ENCODE measurements at places on chromosomes 1 and 21.
A peak's percentile ranks its signal among the peaks of the same experiment; 100 is the strongest.

DNA sequence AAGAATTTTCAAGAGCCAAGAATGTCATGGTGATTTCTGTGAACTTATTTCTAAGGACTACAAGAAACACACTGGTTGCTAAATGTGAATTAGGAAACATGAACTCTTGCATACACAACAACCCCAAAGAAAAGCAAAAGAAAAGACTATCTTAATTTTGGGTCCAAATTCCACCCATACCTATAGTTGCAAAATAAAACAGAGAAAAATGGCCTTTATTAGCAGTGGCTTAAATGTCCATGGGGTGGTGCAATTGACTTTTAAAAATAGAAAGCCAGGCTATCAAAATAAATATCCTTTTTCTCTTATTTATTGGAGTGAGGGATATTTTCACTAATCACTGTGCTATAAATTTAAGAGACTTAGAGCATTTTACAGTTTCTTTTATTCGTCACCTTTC, 80.9 kb upstream of the DPYD start:
- DNase-seq: no peak

DNA sequence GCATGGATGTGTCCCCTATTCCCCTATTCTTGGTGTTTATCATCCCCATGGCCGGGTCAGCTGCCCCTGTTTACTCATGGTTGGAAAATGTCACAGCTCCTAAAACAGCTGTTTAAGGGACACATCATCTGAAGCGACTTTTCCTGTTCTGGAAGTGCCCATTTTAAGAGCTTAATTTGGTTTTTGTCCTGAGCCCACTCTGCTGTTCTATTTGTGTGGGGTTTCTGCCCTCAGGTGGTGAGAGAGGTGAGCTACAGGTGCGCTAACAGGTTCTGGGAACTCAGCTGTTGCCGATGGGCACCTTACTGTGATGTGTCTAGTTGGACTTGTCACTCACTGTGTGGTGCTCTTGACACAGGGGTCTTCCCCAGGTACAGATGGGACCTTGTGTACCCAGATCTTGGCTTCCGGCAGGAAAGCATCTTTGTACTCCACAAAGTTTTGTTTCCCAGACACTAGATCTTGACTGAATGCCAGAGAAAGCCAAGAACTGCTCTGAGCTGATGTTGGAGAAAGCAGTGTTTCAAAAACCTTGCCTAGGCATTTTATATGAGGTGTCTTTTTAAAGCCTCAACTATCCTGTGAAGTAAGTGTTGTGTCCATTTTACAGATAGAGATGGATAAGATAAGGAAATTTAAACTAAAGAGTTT, 59.0 kb upstream of the CD1D start:
- peak; percentile 20 for DNase-seq

- no peak for DNase-seq
These were observed 44.4 kb downstream of the TRMT1L start for GRCh38 chr1:185112356-185112755.

DNA sequence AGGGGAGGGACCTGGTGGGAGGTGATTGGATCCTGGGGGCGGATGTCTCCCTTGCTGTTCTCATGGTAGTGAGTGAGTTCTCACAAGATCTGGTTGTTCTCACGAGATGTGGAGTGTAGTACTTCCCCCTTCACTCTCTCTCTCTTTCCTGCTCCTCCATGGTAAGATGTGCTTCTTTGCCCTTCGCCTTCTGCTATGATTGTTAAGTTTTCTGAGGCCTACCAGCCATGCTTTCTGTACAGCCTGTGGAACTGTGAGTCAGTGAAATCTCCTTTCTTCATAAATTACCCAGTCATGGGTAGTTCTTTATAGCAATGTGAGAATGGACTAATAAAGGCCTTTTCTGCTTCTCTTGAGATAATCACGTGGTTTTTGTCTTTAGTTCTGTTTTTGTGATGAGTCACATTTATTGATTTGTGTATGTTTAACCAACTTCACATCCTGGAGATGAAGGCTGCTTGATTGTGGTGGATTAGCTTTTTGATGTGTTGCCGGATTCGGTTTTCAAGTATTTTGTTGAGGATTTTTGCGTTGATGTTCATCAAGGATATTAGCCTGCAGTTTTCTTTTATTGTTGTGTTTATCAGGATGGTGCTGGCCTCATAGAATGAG, 45.5 kb downstream of the RABGAP1L start:
- DNase-seq: peak; percentile 77

- DNase-seq: no peak
These were observed 508.8 kb downstream of the PLPP3 start for GRCh38 chr1:56070601-56071000.
